ENCODE measurements at places on chromosomes 7 and 10.

DNA sequence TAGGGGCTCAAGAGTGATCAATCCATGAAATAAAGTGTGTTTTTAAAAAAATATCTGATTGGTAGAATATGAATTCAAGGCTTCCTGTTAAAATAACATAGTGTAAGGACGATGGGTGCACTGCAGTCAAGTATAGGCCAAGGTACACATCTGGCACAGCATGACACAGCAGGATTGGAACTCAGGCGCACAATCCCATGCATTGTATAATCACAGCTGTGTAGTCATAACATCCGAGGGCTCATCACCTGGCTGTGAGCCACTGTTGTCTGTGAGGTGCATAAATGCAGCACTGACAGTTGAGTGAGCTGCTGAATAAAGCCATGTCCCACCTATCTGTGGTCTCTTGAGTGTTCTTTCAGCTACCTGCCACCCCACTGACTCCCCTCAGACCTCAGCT, 142.3 kb upstream of the HPS1 start:
- no peak for DNase-seq

DNA sequence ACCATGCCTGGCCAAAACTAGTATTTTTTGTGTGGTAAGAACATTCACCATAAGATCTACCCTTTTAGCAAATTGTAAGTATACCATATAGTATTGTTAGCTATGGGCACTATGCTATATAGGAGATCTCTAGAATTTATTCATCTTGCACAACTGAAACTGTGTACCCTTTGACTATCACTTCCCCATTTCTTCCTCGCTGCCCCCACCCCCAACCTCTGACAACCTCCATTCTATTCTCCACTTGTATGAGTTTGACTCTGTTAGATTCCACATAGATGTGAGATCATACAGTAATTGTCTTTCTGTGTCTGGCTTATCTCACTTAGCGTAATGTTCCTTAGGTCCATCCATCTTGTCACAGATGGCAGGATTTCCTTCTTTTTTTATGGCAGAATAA, 3.6 kb downstream of the CASP7 start:
- no peak for DNase-seq

- no peak for DNase-seq
Observed at GRCh38 chr10:133124357-133125211, 35.4 kb upstream of the KNDC1 start.

- DNase-seq: no peak
Observed at GRCh38 chr10:58268454-58268945, 462 bp upstream of the CISD1 start.

DNA sequence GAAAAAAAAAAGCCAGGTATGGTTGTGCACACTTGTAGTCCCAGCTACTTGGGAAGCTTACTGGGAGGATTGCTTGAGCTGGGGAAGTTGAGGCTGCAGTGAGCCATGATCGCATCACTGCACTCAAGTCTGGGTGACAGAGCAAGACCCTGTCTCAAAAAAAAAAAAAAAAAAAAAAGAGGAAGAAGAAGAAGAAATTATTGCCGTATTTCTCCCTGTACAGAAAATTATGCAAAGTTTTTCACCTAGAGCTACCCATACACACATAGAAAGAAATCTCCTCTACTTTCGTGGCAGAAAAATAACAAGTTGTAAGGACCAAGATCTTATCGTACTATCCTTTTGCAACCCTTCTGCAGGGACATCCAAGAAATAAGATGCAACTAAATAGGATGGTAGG, 25.5 kb downstream of the AKR1B1 start:
- no peak for DNase-seq

DNA sequence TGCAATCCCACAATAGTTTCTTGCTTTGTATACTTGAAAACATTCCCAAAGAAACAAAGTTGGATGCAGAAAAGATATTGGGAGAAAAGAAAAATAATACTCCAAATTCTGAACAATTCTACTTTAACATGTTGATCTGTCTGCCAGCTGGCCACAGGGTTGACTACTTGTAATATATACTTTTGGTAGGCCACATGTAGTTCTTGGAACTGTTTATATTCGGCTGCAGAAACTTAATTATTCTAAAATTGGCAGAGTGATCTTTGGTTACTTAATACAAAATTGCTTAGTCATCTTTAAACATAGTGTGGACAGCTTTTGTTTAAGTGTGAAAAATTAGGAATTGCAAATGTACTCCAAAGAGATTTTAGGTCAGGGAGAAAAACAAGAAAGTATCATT, 76.0 kb downstream of the CALD1 start:
- DNase-seq: no peak

GRCh38 chr10:116910910-116911309, 61.6 kb downstream of the ENO4 start:
- no peak for DNase-seq

Data from stimulated activated CD8-positive, alpha-beta memory T cell treated with anti-CD3 and anti-CD28 coated beads, Interleukin-7, amount 100 ng/mL, for 1 hour (primary cell).